Keratinocyte (primary cell): ENCODE measurements at places on chromosomes 7 and 10.

DNA sequence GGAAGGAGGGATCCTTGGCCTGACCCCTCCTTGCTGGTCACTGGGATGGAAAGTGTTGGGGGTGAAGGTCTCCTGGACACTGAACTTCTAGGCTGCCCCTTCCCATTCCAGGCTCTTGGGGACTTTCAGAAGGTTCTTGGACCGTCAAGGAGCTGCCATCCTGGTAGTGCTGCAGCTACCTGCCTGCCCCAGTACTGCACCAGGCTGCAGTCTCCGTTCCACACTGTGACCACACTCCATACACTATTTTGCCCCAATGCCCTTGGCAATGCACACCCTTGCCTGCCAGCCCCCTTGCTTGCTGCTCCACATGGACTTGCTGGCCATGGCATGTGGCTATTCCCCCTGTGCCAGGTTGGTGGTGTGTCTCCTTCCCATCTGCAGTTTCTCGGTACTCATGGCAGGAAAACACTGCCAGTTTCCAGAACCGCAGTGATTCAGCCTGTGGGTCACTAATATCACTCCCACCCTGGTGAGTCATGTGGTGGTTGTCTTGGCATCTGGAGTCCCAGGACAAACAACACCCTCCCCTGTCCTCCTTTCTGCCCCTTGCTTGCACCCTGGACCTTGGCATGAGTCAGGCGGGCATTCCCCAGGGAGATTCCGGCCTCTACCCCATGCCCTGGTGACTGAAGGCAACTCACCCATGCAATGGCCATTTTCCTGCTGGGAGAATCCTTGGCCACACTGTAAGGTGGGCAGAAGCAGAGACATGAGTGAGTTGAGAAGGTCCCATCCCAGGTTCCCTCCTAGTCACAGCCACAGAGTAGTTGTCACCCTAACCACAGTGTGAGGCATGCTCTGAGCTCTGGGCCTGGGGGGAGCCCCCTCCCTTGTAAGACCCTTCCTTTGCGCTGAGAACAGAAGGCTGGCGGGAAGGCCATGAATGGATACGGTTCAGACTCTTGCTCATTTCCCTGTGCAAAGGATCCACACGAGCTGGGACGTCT, 32.8 kb downstream of the GOLGA7B start:
- no peak overlapping the region for H3K4me3 ChIP-seq
- DNase-seq, result peak; percentile 92
- no peaks in the 10 kb centered on the region for H3K27me3 ChIP-seq

DNA sequence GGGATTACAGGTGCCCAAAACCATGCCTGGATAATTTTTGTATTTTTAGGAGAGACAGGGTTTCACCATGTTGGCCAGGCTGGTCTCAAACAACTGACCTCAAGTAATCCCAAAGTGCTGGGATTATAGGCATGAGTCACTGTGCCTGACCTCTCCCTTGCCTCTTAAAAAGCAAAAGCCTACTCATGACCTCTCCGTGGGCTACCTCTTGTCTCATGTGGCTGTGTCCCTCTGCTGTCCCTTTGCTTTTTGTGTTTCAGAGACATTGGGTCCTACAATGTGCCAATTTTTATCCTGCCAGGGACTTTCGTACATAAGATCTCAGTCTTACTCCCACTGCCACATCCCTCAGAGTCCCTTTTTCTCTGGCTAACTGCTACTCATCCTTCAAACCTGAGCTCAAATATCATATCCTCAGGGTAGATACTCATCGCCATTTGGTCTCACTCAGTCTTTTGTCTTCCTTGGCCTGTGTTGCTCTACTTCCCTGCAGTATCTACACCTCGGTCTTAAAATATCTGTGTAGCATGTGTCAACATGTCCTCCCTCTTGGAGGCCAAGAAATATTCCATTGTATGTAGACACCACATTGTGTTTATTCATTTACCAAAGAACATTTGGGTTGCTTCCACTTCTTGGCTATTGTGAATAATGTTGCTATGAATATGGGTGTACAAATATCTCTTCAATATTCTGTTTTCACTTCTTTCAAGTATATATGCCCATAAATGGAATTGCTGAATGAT, 465.0 kb upstream of the KLF6 start:
- H3K27me3 ChIP-seq, result no peaks in the 10 kb centered on the region
- H3K27ac ChIP-seq, result peak overlapping the region; percentile 90
- H3K4me1 ChIP-seq, result peaks cover 29% of the 10 kb centered on the region
- peak; percentile 53 for DNase-seq
- no peak overlapping the region for H3K4me3 ChIP-seq

GRCh38 chr10:97784200-97784810, 12.5 kb upstream of the SFRP5 start:
- peaks cover 35% of the 10 kb centered on the region for H3K4me1 ChIP-seq
- H3K27me3 ChIP-seq, result no peaks in the 10 kb centered on the region
- H3K4me3 ChIP-seq, result no peak overlapping the region
- no peak for DNase-seq
- no peak overlapping the region for H3K27ac ChIP-seq

DNA sequence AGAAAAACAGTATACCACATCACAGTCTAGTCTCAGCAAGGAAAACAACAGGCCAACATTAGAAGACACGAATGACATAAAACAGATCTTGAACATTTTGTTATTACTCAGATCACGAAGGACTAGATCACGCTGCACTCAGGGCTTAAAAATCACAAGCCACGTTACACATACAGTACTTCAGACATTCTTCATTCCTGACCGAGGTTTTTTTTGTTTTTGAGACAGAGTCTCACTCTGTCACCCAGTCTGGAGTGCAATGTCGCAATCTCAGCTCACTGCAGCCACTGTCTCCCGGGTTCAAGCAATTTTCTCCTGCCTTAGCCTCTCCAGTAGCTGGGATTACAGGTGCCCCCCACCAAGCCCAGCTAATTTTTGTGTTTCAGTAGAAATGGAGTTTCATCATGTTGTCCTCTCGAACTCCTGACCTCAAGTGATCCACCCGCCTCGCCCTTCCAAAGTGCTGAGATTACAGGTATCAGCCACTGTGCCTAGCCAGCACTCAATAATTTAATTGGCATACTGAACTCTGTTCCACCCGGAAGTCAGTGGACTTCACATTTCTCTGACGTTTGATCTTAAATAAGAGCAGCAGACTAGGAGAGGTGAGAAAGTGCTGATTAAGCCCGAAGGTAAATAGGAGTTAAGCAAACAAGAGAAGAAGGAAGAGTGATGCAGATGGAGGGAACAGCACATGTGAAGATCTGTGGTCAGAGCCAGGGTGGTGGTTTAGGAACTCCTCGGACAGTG, 3.5 kb downstream of the AIMP2 start:
- H3K4me3 ChIP-seq, result no peak overlapping the region
- H3K4me1 ChIP-seq, result peaks cover 13% of the 10 kb centered on the region
- no peaks in the 10 kb centered on the region for H3K27me3 ChIP-seq
- no peak overlapping the region for H3K27ac ChIP-seq
- DNase-seq, result no peak
- peaks cover 8% of the 10 kb centered on the region for H3K36me3 ChIP-seq

GRCh38 chr10:127971963-127972615, 65.2 kb downstream of the PTPRE start:
- peaks cover 5% of the 10 kb centered on the region for H3K27me3 ChIP-seq
- H3K36me3 ChIP-seq, result no peaks in the 10 kb centered on the region
- no peak for DNase-seq
- H3K27ac ChIP-seq, result no peak overlapping the region
- no peak overlapping the region for H3K4me3 ChIP-seq

- no peaks in the 10 kb centered on the region for H3K4me1 ChIP-seq
- no peaks in the 10 kb centered on the region for H3K36me3 ChIP-seq
- H3K27me3 ChIP-seq, result no peaks in the 10 kb centered on the region
- H3K4me3 ChIP-seq, result no peak overlapping the region
These were observed 23.6 kb upstream of the ING3 start for GRCh38 chr7:120926943-120927346.

GRCh38 chr7:67858931-67859330, 862.3 kb downstream of the TYW1 start:
- H3K36me3 ChIP-seq, result no peaks in the 10 kb centered on the region
- no peak overlapping the region for H3K27ac ChIP-seq
- H3K4me1 ChIP-seq, result no peaks in the 10 kb centered on the region
- H3K27me3 ChIP-seq, result no peaks in the 10 kb centered on the region
- DNase-seq, result no peak
- H3K4me3 ChIP-seq, result no peak overlapping the region

DNA sequence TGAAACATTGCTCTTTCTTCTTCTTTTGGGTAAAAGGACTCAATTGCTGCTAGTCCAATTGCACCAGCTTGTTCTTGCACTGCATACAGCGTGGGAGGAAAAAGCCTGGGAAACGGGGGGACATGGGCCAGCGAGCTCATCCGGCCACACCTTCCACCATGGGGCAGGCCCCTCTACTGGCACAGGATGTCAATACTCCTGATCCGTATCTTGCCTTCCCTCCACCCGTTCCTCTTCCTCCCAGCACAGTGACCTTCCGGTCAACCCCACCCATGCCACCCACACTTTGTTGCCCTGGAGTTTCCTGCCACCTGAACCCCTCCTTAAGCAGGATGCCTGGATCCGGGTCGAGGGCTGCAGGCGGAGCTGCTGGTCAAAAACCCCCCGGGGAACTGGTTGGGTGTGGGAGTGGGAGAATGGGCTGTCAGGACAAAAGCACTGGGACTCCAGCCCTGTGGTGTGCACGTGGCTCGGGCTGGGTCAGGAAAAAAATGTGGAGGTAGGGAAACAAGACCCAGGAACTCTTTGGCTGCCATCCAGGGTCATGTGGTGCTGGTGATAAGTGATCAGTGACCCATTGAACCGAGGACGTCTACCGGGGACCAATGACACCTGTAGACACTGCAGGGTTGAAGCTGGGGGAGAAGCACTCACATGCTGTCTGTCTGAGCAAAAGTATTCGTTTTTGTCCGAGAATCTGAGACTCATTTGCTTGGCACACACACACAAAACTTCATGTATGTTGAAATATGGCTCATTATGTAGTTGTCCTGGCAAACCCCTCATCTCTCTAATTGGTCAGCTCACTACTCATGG, 8.1 kb downstream of the IL2RA start:
- no peak for DNase-seq
- no peak overlapping the region for H3K4me3 ChIP-seq
- no peaks in the 10 kb centered on the region for H3K4me1 ChIP-seq
- H3K27ac ChIP-seq, result no peak overlapping the region

DNA sequence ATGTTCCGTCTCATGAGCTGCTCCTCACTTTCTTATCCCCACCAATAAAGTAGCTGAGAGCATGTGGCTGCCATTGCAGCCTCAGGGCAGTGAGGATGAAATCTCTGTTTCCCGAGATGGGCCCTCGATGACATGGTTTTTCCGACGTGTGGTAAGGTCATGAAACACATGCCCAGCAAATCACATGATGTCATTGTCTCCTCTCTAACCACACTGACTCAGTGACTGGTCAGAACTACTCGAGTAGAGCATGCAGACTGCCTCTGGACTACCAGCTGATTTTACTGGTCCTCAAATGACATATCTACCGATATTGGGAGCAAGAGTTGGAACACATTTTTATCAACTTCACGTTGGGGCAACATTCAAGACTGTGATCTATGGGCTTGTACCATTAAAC, 786.1 kb downstream of the CNTNAP2 start:
- H3K4me3 ChIP-seq, result no peak overlapping the region
- no peaks in the 10 kb centered on the region for H3K27me3 ChIP-seq
- no peak for DNase-seq

- no peak overlapping the region for H3K27ac ChIP-seq
- H3K4me3 ChIP-seq, result no peak overlapping the region
- H3K36me3 ChIP-seq, result no peaks in the 10 kb centered on the region
- no peaks in the 10 kb centered on the region for H3K27me3 ChIP-seq
- DNase-seq, result no peak
These were observed 27.6 kb downstream of the SDHAF3 start for GRCh38 chr7:97145068-97145467.

GRCh38 chr7:75928568-75928914, 13.6 kb downstream of the POR start:
- DNase-seq, result no peak
- no peak overlapping the region for H3K27ac ChIP-seq
- H3K36me3 ChIP-seq, result peaks cover 6% of the 10 kb centered on the region
- no peaks in the 10 kb centered on the region for H3K27me3 ChIP-seq
